NCI-H1436 (cell line): ENCODE measurements at places on chromosomes 7 and 10.

GRCh38 chr10:71564194-71564820 lies 155.3 kb downstream of the C10orf105 start:
- peak; percentile 13 for DNase-seq

- no peak for DNase-seq
Measured at GRCh38 chr7:36904802-36905201, 180.5 kb upstream of the AOAH start.

- no peak for DNase-seq
Measured at GRCh38 chr7:37452346-37452745, 3.7 kb upstream of the ELMO1 start.

GRCh38 chr10:112739592-112740353 lies 210.3 kb upstream of the TCF7L2 start:
- DNase-seq = no peak

- no peak for DNase-seq
Measured at GRCh38 chr7:145784809-145785780, 331.5 kb upstream of the CNTNAP2 start.

- DNase-seq = no peak
Measured at GRCh38 chr10:7193369-7193768, 217.5 kb downstream of the SFMBT2 start.

GRCh38 chr7:91945476-91945875 lies 4.8 kb downstream of the AKAP9 start:
- DNase-seq = no peak

GRCh38 chr7:50446542-50446960 lies 3.6 kb downstream of the FIGNL1 start:
- no peak for DNase-seq

DNA sequence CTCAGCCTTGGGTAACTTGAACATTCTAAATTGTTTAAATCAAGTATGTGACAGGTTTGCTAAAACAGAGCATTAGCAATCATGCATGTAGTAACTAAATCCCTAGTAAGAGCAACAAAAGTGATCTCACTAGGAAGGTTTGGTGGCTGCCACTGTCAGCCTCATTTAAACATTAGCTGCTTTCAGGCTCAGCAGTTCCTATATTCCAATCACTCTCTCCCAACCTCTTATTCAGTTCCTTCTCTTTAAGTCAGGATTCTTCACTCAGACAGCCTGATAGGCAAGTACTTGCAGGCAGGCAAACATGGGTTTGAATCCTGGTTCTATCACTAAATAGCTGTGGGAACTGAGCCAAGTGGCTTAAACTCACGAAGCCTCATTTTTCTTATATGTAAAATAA lies 3.6 kb downstream of the CREB3L2 start:
- no peak for DNase-seq

GRCh38 chr10:8913720-8914119 lies 859.2 kb downstream of the GATA3 start:
- DNase-seq = no peak

- DNase-seq = no peak
Measured at GRCh38 chr10:15472431-15473395, 101.6 kb upstream of the FAM171A1 start.

GRCh38 chr10:126895214-126895781 lies 9.9 kb upstream of the DOCK1 start:
- DNase-seq = no peak

DNA sequence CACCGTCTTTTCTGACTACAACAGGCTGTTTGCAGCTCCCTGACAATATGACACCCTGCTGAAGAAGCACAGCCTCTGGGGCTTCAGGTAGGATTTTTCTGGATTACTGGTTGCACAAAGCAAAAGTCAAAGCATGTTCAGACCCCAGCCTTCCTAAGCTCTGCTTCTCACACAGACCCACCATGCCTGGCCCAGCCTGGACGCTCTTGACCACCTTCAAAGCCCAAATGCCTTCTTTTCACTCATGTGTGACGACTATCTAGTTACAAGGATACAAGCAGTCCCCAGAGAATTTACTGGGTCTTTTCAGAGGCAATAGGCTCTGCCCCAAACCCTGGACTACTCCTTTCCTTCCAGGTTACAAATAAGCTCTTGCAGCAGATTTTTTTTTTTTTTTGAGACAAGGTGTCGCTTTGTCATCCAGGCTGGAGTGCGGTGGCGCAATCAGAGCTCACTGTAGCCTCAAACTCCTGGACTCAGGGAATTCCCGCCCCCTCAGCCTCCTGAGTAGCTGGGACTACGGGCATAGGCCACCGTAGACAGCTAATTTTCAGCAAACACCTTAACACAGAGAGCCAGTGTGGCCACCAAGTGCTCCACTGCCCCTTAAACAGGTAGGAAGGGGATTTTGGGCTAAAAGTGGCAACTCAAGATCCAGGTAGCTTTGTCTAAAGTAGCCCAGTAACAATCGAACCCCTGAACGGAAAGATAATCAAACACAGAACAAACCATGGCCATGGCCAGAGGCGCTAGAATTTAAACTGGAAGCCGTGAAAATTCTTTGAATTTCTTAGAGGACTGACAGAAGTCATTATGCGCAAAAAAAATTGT lies 16.2 kb downstream of the SVIL start:
- peak; percentile 44 for DNase-seq

DNA sequence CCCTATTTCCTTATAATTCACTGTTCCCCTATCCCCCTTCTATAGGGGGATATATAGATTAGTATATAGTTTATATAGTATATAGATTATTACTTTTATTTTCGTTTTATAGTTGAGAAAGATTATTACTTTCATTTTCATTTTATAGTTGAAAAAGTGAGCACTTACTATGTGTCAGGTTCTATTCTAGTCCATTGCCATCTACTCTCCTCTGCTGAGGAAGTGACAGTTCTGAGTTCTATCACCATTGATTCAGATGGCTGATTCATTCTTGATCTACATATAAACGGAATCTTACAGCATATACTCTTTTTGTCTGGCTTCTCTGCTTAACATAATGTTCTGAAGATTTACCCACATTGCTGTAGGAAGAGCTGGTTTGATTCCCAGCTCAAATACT lies 20.7 kb upstream of the CAV2 start:
- no peak for DNase-seq

- DNase-seq = no peak
Measured at GRCh38 chr10:3782146-3782450, 2.9 kb downstream of the KLF6 start.

DNA sequence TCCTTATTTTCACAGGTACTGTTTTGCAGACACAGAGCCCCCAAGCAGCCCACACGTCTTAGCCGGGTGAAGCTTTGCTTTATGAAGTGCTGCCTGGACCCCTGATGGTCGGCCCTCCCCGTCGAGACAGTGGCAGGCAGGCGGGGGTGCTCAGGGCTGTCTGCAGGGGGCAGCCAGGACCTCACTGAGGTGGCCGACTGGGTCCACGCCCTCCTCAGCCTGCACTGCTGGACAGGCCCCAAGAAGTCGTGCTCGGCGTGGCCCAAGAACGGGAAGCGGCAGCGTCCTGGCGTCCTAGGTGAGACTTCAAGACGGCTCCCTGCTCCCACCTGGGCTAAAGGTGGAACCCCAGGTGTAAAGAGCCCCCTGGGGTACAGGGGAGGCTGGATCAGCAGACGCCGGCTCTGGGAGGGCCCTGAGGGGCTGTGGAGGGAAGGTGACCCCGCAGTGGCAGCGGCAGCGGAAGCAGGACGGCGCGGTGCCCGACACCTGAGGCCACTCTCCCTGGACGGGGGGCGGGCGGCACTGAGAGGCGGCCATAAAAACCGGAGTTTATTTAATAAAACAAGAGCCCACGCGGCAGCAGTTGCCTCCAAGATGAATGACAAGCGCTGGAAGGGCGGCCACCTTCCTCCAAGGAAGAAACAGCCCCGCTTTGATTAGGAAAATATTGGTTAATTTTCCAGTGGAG lies 179.4 kb downstream of the ELFN1 start:
- DNase-seq = no peak

- DNase-seq = no peak
Measured at GRCh38 chr7:77382532-77382931, 33.6 kb downstream of the GSAP start.

- no peak for DNase-seq
Measured at GRCh38 chr10:128912568-128913311, 554.3 kb upstream of the MGMT start.

DNA sequence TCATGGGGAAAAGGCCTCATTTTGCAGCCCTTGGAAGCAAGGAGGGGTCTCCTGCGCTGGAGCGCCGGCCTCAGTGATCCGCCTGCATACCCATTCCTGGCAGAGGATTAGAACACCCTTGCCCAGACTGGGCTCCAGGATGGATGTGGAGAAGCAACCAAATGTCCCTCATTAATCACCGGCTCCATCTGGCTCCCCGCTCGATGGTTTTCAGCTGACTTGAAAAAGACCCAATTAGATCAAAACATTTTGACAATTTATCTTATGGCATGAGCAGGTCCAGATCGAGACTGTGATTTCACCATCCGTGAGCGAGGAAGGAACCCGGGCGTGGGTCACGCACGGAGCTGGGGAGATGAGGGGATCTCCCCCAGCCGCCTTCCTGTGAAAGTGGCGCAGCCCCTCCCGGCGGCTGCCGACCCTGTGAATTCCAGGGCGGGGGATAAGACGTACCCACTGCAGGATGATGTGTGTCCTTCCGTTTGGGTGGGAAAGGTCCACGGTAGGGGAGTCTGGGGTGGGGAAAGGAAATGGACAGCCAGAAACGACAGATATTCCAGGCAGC lies 141.6 kb downstream of the EMX2 start:
- no peak for DNase-seq

- DNase-seq = no peak
Measured at GRCh38 chr7:923108-924041, 31.1 kb downstream of the ADAP1 start.

DNA sequence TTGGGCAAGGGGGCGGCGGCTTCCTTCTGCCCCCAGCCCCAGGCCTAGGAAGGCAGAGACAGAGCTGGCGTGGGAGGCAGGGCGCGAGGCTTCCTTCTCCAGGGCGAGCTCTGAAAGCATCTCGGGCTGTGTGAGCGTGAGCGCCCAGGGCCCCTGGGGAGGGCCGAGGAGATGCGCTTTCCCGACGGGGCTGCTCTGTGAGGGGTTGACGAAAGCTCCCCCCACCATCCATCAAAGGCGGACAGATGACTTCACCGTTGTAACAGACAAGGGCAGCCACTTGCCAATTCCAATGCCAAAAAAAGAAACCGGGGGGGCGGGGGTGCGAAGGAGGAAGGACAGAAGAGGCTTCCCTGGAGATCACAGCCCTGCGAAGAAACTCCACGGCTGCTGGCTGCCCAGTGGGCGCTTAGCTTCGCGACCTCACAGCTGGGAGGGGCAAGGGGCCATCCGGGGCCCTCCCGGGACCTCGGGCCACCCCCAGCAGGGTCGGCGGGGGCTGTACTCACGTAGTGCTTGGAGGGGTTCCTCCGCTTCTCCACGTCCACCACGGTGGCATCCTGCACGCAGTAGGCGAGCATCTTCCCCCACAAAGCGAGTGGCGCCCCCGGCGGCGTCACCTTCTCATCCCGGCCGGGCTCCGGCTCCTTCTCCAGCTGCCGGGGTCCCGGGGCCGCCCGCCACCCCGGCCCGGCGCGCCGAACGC lies 537 bp downstream of the SH3PXD2A start:
- no peak for DNase-seq

DNA sequence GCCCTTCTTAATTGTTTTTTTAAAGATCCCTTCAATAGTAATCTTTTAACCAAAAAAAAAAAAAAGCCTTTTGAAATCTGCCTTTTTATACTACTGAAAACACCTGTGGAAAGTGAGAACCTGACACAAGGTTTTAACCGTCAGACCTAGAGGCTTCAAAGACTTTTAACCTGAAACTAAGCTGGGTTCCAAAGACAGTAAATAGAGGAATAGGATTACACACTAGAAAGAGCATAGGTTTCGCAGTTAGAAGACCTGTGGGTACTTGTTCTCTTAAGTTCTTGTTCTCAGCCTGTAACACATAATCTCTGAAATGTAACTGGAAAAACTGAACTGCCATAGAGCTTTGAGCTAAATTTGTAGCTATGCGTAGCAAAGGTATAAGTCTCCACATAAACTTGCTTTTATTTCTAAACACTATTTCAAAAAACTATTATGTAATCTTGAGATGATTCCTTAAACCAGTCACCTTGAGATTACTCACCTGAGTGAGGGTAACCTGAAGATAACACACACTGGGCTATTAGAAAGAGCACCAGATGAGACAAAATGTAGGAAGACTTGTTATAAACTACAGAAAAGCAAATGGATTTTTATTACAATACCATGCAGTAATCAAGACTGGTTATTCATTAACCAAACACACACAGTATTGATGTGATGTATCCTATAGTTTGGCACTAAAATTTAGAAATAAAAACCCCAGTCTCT lies 196.6 kb upstream of the FRMD4A start:
- DNase-seq = no peak

- no peak for DNase-seq
Measured at GRCh38 chr10:29608062-29608461, 26.7 kb downstream of the SVIL start.
